ENCODE measurements at places on chromosomes 7 and 10.

GRCh38 chr7:20777377-20778062 lies 9.2 kb downstream of the SP8 start:
- DNase-seq, result no peak

DNA sequence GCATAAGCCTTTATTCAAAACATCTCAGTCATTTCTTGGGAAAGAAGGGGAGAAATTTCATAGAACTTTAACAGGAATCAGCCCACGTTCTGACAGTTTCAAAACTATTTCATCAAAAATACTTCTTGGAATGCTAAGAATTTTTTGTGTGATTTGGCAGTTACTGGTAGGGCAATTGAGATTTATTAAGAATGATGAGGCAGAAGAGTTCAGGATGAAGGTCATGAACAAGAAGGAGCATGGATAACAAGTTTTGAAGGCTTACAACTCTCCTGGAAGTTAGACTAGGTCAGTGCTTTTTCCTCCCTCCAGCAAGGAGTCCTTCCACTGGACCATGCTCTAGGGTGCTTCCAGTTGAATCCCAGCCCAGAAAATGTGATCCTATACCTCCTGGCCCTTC lies 569.9 kb downstream of the ANKRD7 start:
- DNase-seq, result no peak

- no peak for DNase-seq
These were observed 164.1 kb upstream of the CDCA7L start for GRCh38 chr7:22109761-22110160.

DNA sequence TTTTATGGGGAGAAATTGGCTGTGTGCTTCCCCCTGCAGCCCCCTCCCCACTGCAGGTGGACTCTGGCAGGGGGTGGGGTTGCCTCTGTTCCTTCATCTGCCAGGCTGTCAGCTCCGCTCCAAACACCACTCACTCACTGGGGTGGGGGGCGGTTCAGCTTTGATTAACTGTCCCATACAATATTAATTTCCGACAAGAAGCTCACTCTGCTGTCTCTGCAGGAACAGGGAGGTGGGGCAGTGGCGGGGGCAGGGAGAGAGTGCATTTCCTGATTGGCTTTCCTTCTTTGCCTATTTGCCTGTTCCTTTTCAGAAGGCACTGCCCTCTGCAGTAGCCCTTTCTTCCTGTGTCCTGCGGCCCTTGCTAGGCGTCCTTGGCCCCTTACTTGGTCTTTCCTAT lies 500.8 kb downstream of the PLXNA4 start:
- no peak for DNase-seq

- no peak for DNase-seq
These were observed 30.1 kb upstream of the RBM20 start for GRCh38 chr10:110613996-110614495.

DNA sequence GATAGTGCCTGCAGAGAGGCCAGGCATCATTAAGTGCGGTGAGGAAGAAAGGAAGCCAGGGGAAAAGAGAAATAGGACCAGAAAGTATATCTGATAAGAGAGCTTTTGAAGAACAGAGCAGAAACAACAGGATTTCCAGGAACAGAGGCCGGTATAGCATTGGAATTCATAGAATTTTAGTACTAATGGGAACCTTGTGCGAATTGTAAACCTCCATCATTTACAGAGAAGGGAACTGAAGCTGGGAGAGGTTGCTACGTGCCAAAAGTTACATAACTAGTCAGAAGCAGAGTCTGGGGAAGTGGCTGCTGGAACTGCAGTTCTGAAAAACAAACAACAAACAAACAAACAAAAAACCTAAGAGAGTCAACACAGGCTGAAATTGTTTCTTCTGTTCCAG lies 5.4 kb upstream of the ZMYND11 start:
- no peak for DNase-seq

- no peak for DNase-seq
These were observed 13.7 kb downstream of the CISD1 start for GRCh38 chr10:58282615-58283014.

GRCh38 chr10:78642269-78642816 lies 426.4 kb upstream of the ZMIZ1 start:
- DNase-seq, result no peak

DNA sequence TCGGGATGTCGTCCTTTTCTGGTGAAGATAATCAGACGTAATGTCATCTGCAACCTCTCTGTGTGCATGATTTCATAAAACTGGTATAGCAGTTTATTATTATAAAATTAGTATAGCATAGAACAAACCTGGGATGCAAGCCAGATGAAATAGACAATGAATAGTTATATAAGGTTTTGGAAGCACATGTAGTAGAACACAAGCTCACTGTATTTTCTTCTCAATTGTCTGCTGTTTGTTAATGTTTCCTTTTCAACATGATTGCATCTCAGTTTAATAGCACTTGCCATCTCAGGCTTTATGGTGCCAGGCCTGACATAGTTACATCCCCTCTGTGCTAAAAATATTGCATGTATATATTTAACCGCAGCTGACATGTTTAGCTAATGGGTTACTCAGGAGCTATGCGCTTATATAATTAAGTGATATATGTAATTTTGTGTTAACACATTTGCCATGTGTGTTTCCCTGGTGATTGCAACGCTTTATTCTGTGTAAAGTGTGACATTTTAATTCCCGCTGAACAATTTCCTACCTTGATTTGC lies 132.7 kb downstream of the ARID5B start:
- DNase-seq, result no peak

DNA sequence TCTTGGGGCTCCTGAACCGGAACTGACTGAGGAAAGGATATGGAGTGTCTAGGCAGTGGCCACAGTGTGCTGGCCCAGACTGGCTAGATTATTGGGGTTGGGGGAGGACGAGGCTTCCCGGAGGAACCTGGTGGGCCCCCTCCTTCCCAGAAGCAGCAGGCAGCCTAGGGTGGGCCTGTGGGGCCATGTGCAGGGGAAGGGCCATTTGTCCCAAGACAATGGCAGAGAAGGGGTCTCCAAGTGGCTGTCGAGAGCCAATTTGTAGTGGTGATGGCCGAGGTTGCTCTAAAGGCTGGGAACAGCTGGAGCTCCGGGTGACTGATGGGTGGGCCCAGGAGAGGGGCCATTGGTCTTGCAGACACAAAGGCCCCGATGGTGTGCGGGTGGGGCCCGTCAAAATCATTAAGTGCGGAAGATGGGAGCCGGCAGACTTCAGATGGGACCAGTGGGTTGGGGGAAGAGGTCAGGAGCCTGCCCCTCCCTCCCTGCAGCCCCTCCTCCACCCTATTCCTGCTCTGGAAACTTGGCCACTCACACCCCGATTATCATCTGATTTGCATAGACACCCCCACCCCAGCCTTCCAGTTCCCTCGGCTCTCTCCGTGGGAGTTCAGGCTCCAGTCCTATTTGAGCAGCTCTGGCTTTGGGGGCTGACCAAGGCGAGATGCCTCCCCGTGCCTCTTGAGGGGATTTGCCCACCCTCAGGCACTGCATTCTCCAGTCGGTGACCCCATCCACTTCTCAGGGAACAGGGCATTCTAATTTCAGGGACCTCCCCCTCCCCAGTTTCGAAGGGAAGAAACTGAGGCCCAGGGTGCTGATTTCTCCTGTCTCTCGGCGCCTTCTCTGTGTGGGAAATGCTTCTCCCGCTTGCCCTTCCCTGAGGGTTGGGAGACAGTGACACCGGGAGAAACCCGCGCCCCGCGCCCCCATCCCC lies 36.0 kb upstream of the PAX2 start:
- DNase-seq, result no peak

GRCh38 chr10:46251857-46252847 lies 34.6 kb upstream of the ANTXRL start:
- DNase-seq, result no peak

GRCh38 chr10:31930023-31930751 lies 1.6 kb upstream of the ARHGAP12 start:
- DNase-seq, result no peak

- DNase-seq, result no peak
These were observed 46.5 kb upstream of the PRKAR1B start for GRCh38 chr7:773622-773915.

GRCh38 chr7:20354610-20355528 lies 24.2 kb downstream of the ITGB8 start:
- no peak for DNase-seq

- DNase-seq, result no peak
These were observed 123.4 kb downstream of the REEP3 start for GRCh38 chr10:63644418-63645142.

DNA sequence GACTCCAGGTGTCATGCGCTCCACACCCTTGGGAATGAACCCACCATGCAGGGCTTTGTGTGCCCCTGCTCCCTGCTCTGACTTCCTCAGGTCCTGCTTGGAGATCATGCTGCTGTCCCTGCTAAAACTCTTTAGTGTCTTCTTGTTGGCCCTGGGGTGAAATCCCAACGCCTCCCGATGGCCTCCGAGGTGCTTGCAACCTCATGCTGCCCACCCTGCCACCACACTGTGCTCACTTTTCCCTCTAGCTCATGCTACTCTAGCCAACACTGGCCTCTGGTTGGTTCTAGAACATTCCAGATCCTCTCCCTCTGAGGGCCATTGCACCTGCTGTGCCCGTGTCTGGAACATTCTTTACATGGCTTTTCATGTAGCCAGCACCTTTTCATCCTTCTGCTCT lies 227.7 kb downstream of the ADAM12 start:
- no peak for DNase-seq

GRCh38 chr7:67625257-67625737 lies 628.7 kb downstream of the TYW1 start:
- DNase-seq, result no peak

DNA sequence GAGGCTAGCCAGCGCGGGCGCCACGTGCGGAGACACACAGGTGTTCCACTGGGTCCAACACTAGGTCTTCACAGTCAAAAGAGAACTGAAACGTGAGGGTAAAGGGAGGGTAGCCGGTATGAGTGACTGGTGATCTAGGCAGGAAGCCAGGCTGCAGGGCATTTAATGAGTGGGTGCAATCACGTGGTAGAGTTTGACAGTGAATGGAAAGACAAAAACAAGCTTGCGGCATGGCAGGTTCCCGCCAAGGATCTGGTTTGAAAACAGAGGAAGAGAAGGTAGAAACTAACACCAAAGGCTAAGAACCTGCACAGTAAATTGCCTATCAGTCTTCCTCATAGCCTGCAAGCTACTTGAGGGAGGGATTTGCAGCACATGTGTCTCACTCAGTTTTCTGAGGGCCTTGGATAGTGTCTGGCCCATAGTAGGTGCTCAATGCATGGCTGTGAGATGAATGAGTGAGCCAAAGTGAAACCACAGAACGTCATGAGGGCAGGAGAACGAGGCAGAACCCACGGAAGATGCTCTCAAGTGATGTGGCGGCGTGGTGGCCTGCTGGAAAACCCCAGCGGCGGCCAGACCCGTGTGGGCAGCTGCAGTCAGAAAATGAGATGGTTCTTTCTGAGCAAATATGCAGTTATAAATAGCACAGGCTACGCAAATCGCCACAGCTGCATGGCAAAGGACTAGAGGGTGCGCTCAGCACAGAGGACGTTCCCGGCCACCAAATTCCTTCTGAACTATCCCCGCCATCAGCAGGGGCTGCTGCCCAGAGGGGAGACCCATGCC lies 183.6 kb upstream of the NFE2L3 start:
- DNase-seq, result no peak

DNA sequence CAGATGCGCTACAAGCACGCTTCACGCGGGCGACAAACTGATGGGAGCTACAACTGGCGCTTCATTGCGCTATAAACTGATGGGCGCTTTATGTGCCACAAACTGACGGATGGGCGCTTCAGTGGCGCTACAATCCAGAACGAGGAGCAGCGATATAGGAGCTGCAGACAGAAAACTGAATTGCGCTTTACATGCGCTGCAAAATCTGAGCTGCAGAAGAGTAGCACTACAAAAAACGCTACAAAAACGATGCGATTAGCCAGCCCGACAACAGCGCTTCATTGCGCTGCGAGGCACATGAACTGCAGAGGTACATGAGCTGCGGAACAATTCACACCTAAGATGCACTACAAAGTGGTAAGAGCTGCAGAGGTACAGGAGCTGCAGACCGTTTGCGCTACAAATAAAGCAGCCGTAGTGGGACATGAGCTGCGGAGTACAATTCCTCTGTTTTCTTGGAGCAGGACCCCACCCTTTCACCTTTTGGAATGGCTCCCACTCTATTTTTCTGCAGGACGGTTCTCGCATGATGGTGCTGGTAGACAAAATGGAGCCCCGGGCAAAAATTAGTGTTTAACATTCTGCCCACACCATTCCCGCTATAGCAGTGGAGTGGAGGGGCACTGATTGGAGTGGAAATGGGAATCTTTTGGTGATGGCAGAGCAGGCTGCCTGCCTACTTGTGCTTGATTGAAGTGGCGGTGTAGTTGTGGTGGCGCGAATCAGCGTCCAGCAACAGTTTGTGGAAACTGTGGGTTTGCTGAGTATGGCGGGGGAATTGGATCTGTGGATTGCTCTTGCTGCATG lies 1.2 kb upstream of the SGCE start:
- no peak for DNase-seq

DNA sequence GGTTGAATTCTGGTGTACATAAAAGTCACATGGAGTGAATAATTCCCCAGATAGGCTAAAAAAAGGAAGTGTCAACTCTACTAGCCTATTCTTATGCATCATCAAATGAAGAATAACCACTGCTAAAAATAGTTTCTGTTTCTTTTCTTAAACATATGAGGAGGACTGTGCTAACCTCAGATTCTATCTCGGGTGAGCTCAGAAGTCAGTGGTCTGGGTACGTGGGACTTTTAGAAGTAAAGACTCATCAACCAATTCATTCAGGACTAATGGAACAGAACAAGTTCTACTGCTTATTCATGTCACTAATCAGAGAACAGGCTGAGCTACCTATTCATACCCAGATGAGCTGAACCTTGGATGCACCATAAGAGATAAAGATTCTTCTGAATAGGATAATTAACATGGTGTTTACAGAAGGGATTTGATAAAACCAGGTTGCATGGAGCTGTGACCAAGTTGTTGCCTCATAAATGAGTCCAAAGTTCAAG lies 9.5 kb upstream of the ASAH2 start:
- no peak for DNase-seq

DNA sequence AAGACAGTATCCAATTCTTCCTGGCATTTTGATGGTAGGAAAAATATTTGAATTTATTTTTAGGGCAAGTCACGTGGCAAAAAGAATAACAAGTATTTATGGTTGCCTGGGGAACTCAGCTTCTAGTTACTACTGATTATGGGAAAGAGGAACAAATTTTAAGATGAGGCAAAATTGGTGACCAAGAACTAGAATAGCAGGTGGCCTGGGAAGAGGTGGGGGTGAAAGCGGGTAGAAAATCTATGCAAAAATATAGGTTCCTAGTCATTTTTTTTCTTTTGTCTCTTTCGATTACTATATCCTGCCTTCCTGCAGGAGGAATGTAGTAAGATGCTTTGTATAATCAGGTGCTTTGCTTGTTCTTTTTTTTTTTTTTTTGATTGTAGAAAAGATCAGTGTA lies 27.8 kb downstream of the ENTPD1 start:
- no peak for DNase-seq

DNA sequence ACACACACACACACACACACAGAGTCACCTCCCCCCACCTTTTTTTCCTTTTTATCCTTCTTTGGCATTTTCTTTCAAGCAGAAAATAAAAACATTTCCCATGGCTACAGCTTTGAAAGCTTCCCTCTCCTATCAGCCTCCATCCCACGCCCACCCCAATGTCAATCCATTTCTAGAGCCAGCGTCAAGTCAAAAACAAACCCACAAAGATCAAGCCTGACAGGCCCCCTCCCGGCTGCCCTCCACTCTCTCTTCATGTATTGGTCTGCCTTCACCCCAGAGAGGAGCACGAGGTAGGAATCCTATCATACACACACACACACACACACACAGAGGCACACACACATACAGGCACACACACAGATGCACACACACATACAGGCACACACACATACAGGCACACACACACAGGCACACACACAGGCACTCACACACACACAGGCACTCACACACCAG lies 8.0 kb upstream of the TNRC18 start:
- DNase-seq, result no peak
